ENCODE measurements at places on chromosomes 16 and 17.

- no peak for DNase-seq
These were observed 9.7 kb downstream of the SMARCE1 start for GRCh38 chr17:40637931-40638330.

GRCh38 chr17:49777563-49777962, 10.9 kb upstream of the KAT7 start:
- no peak for DNase-seq

DNA sequence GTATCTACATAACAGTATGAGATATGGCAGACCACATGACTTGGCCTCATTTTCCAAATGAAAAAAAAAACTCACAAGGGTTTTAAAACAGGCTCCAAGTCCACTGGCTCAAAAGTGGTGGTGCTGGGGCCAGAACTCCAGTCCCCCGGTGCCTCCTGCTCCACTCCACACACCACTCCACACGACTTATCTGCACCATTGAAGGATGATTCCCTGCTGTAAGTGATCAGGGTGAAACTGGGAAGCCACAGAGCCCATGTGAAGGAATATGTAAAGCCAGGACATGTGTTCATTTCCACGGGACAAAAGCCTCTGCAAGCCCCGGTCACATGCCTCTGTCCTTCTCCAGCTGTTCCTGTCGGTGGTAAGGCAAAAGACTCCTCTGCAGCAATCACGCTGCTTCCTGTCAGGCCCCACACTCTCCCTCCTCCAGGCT, 97.2 kb downstream of the ZNF18 start:
- DNase-seq, result no peak

DNA sequence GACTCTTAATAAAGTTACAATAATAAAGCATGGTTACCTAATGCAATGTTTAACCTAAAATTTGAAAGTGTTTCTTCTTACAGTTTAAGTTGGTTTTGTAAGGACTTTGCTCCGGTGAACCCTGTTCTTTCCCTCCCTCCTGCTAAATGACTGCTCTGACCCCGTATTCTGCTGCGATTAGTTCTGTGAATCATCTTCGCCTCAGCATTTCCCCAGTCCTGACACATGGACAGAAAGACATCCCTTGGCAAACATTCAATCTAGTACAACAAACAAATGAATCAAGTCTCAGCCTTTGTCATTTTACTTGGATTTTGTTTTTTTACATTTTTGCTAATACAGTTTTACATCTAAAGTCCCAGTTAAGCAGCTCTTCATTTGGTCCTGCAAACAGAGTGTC, 15.4 kb downstream of the KCNJ2 start:
- DNase-seq, result no peak

DNA sequence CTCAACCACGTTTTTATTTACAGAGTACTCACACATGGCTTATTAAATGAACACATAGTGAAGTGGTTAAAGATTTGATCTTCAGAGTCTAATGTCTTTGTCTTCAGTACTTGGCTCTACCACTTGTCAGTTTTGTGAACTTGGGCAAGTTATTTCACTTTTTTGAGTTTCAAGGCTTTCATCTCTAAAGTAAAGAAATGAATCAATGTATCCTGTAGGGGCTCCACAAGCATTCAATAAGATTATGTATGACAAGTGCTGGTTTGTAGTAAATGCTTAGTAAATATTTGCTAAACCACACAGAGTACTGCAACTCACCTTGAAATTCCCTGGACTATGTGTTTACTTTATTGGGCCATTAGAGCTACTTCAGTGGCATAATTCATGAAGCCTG, 446.0 kb upstream of the GOT2 start:
- no peak for DNase-seq

GRCh38 chr16:20803561-20804214, 2.6 kb downstream of the ERI2 start:
- no peak for DNase-seq

DNA sequence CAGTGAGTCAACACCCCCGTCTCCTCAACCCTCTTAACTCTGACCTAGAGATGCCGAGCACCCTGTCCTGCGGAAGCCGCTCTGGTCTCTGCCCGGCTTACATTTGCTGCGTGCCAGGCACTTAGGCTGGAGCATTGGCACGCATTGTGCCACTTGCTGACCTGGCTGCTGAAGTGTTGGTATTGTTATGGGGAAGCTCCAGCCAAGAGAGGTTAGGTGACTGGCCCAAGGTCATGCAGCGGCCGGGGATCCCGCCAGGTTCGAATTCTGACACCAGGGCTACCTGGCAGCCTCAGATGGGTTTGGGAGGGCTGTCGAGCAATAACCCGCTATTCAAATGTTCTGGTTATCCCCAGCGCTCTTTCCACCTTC, 5.0 kb upstream of the HSD17B1 start:
- no peak for DNase-seq

DNA sequence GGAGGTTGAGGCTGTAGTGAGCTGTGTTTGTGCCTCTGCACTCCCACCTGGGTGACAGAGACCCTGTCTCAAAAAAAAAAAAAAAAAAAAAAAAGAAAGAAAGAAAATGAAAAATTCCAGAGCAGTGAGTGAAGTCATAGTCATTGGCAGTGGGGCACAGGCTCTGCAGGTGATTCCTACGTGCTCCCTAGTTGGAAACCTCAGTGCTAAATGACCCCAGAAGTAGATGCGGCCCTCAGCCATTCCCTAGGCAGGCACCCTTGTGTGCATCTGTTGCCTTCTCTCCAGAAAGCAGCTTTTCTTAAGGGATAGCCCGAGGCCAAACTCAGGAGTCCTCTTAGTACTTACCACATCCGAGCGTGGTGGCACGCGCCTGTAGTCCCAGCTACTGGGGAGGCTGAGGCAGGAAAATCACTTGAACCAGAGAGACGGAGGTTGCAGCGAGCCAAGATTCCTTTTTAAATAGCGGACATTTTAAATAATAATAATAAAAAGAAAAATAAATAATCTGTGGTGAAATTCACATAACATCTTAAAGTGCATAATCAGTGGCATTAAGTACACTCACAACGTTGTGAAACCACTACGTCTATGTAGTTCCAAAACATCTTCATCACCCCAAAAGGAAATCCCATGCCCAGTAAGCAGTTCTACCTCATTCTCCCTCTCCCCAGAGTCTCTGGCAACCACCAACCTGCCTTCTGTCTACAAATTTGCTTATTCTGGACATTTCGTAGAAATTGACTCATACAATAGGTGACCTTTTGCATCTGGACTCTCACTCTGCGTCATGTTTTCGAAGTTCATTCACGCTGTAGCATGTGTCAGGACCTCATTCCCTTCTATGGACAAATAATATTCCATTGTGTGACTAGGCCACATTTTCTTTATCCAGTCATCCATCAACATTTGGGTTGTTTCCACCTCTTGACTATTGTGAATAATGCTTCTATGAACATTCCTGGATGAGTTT, 12.5 kb upstream of the SPHK1 start:
- no peak for DNase-seq

DNA sequence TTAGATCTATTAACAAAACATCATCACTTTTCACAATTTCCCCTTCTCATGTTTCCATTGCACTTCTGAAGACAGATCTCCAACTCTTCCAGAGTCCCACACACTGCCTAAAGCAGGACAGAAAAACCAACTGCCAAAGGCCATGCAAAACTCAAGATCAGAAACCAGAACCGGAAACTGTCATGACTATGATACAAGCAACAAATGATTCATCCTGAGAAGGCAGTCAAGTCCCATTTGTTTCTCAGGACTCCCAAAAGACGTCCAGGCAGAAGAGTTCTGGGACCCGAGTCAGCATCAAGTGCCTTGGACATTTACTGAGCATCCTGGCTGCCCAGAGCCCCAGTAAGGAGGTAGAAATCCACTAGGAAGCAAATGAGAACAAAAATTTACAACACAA, 38.8 kb downstream of the ERN1 start:
- DNase-seq, result no peak

DNA sequence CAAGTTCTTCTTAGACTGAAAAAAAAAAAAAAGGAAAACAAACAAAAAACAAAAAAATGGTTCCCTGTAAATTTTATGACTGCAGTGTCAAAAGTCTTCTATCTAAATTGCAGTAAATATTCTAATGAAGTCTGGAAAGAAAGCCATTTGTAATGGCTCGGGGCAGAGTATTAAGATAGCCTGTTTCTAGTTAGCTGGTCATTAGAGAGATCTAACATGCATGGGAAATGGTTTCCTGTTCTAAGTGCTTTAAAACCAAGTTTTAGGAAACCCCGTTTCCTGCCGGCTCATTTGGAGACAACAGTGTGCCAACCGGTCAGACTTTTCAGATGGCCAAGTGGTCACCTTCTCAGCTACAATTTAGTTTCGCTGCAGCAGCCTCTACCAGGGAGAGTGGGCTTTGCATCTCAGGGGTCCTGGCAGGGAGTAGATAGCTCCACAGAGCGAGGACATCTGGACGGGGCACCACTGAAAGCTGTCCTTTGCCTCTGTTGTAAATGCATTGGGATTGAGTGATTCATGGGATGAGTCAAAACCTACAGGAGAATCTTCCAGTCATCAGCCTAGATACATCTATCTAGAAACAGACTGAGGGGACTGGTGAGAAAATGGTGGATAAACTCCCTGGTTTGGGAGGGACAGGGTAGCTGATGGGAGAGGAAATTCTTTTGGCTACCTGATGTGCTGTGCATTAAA, 473.2 kb upstream of the SALL1 start:
- no peak for DNase-seq

GRCh38 chr16:15947983-15948509, 1.4 kb upstream of the ABCC1 start:
- DNase-seq, result no peak
